Regular cardiac myocyte (primary cell): ENCODE measurements at places on chromosomes 4 and X. TPM values are rescaled to one million over a fixed set of nuclear protein-coding genes. Genes with fewer than 3 reads are reported as not detected.

Gene PTTG2
- total RNA-seq, result 0.19 TPM in 1 of 2 replicates, not detected in the other

Gene TLR6
- 2.3 and 2.5 TPM in 2 replicates for total RNA-seq

Gene PDCL2
- total RNA-seq, result not detected in 2 replicates

Gene GAGE12E
- total RNA-seq, result not detected in 2 replicates

Gene COX7B2
- total RNA-seq, result not detected in 2 replicates

Gene ZNF141
- 8.2 and 12.1 TPM in 2 replicates for total RNA-seq

Gene CPEB2
- total RNA-seq, result 17.6 and 21.4 TPM in 2 replicates

Gene TRPC3
- under 0.01 and 0.19 TPM in 2 replicates for total RNA-seq

Gene XK
- total RNA-seq, result under 0.01 and 0.19 TPM in 2 replicates

Gene KLHL15
- 8.5 and 10.2 TPM in 2 replicates for total RNA-seq

Gene ADH5
- 170 and 191 TPM in 2 replicates for total RNA-seq

Gene HSFX3
- not detected in 2 replicates for total RNA-seq

Gene LRRC66
- 0.28 and 0.38 TPM in 2 replicates for total RNA-seq

Gene IL3RA
- 0.19 TPM in 1 of 2 replicates, not detected in the other for total RNA-seq

Gene BMPR1B
- 0.56 and 0.77 TPM in 2 replicates for total RNA-seq

Gene PDLIM5
- 160 and 183 TPM in 2 replicates for total RNA-seq

Gene CT45A1
- total RNA-seq, result not detected in 2 replicates

Gene HELT
- total RNA-seq, result not detected in 2 replicates

Gene SH3RF1
- 29.0 and 58.1 TPM in 2 replicates for total RNA-seq

Gene KLHL13
- total RNA-seq, result 3.4 and 7.1 TPM in 2 replicates

Gene FAM114A1
- 489 and 527 TPM in 2 replicates for total RNA-seq

Gene SUPT20HL2
- not detected in 2 replicates for total RNA-seq

Gene SLC6A14
- total RNA-seq, result not detected in 2 replicates
